Lung (tissue), 17 donors: ENCODE measurements at places on chromosomes 1 and 21. TPM values are rescaled to one million over a fixed set of nuclear protein-coding genes. Genes with fewer than 3 reads are reported as not detected.
A peak's percentile ranks its signal among the peaks of the same experiment; 100 is the strongest.

Gene PALMD
- polyA plus RNA-seq: 10.5 TPM

GRCh38 chr1:72915581-72915980 is 633.2 kb upstream of the NEGR1 start:
- peak; percentile 12 for DNase-seq

Gene NKAIN1
- polyA plus RNA-seq: not detected

Gene GATAD2B
- polyA plus RNA-seq: 4.6 TPM

DNA sequence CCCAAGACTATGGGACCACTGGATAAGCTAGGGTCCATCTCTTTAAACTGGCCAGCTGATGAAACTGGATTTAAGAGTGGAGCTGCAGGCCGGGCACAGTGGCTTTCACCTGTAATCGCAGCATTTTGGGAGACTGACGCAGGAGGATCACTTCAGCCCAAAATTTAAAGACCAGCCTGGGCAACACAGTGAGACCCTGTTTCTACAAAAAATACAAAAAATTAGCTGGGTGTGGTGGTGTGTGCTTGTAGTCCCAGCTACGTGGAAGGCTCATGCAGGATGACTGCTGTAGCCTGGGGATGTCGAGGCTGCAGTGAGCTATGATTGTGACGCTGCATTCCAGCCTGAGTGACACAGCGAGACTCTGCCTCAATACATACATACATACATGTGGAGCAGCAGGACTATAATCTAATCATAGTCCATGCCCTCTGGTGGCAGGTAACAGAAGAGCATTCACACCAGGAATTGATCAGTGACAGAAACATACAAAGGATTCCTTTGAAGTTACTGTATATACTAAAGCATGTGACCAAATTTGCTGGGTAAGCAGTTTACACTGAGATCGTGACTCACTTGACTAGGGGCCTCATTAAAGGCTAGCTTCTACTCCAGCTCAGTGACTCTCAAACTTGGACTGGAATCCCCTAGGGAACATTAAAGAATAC is 101.5 kb upstream of the SLFNL1 start:
- DNase-seq: peak; percentile 46

Gene CHD5
- 0.14 TPM for polyA plus RNA-seq

- peak; percentile 90 for DNase-seq
These were observed 7.1 kb upstream of the CPLANE2 start for GRCh38 chr1:16243936-16244649.

DNA sequence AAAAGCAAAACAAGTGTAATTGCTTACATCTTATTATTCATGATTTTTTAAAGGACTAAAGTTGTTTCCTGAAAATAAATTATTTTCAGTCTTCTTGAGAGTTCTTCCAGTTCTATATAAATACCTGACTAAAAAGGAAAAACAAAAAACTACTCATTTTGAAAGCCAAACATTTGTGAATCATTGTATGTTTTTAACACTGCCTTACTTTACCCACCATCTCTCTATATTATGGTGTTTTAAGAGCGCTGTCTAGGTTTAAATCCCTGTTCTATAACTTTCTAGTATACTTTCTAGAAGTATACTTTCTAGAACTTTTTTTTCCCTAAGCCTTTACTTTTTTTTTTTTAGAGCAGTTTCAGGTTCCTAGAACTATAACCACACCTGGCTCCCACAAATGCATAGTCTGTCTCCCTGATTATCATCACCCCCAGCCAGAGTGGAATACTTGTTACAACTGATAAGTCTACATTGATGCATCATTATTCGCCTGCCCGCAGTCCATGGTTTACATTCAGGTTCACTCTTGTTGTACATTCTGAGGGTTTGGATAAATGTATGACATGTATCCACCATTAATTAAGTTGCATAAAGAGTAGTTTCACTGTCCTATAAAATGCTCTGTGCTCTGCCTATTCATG is 9.8 kb downstream of the RSBN1 start:
- DNase-seq: no peak
